Midbrain (tissue), 1 donor: ENCODE measurements at places on chromosomes 5 and 9.

- DNase-seq = no peak
Measured at GRCh38 chr9:125739436-125739835, 7.7 kb upstream of the PBX3 start.

- DNase-seq = no peak
Measured at GRCh38 chr9:129077236-129077635, 3.7 kb upstream of the DOLPP1 start.

- DNase-seq = no peak
Measured at GRCh38 chr5:15440434-15440833, 59.5 kb upstream of the FBXL7 start.

DNA sequence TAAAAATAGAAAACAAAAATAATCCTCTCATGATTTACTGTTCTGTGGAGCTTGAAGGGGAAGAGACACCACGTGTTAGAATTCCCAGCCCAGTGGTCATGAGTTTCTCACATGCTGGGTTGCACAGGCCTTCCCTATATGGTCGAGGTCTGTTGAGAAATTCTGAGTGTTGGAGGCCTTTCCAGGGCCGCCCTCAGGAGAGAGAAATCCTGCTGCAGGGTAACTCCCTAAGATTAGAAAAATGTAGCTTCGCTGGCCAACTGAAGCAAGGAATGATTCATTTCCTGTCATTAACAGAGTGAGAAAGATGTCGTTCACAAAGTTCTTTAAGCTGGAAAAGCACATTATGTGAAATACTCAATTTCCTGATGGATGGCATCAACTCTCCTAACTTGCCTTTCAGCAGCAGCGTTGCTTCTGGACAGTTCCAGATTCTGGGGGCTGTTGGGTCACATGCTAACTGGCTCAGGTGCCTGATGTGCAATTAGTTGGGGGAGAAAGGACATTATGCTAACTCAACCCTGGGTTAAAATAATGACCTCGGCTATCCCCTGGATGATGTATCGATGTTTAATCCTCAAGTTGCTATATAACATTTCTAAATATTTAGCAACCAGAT is 104.8 kb upstream of the CD180 start:
- DNase-seq = no peak

DNA sequence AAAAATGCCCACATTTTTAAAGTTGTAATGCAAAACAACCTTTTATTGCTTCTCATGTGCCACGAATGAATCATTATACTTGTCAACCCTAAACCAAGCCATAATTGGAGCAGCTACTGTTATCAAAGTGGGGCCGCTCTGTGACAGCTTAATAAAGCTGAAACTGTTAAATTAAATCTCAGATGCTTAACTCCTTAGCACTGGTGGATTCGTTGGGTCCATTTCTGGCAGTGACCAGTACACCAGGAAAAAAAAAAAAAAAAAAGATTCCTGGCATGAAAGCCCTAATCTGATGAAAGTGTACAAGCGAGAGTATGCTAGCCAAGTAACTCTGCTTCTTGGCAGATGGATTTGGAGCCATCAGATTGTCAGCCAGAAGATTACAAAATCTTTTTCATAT is 164.8 kb downstream of the ZSWIM6 start:
- no peak for DNase-seq

- DNase-seq = no peak
Measured at GRCh38 chr5:56467176-56467717, 234.1 kb upstream of the ANKRD55 start.
